ENCODE measurements at places on chromosomes 4 and X. TPM values are rescaled to one million over a fixed set of nuclear protein-coding genes. Genes with fewer than 3 reads are reported as not detected.

- DNase-seq: no peak
Measured at GRCh38 chr4:152894673-152895072, 41.5 kb upstream of the FHDC1 start.

GRCh38 chr4:94673961-94674360, 83.8 kb upstream of the BMPR1B start:
- no peak for DNase-seq

- DNase-seq: no peak
Measured at GRCh38 chr4:142291299-142292050, 554.6 kb downstream of the INPP4B start.

- DNase-seq: no peak
Measured at GRCh38 chr4:137934911-137935310, 307.2 kb downstream of the SLC7A11 start.

GRCh38 chr4:82712561-82712960, 86.0 kb downstream of the SCD5 start:
- no peak for DNase-seq

GRCh38 chrX:140713174-140713539, 3.6 kb downstream of the LINC00632 start:
- DNase-seq: no peak

- no peak for DNase-seq
Measured at GRCh38 chr4:68288393-68288740, 42.9 kb upstream of the TMPRSS11B start.

GRCh38 chr4:83255584-83255983, 29.0 kb downstream of the COQ2 start:
- no peak for DNase-seq

DNA sequence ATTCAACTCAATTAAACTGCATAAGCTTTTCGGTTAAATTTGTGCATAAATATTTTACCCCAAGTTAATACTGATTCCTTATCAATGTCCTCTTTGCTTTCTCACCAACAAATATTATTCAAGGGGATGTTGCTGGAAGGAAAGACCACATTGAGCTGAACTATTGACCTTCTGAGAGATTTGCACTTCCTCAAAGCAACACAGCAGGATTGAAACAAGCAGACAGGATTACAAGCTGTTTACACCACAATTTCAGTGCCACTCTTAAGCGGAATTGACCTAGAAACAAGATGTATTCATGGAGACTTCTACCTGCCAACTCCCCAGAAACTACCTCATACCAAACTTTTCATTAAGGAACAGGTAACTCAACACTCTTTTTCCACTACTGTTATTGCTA, 96.5 kb upstream of the DUSP21 start:
- no peak for DNase-seq

- DNase-seq: no peak
Measured at GRCh38 chr4:173801876-173802661, 272.0 kb upstream of the HAND2 start.

DNA sequence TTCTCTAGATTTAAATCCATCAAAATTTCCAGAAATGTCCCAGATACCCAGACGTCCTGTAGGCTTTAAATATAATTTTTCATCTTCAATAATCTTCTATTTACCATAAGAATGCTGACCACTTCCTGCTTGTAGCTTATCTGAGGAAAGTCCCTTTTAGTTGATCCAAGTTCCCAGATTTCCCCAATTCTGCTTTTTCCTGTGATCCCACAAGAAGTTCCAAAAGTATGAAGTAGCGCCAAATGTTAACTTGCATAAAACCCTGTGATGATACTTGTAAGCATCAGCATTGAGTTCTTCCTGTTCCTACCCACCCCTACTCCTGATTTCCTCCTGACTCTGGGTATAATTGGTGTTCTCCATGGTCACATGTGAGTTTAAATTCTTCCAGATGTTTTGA, 10.6 kb upstream of the TLR8 start:
- DNase-seq: no peak

DNA sequence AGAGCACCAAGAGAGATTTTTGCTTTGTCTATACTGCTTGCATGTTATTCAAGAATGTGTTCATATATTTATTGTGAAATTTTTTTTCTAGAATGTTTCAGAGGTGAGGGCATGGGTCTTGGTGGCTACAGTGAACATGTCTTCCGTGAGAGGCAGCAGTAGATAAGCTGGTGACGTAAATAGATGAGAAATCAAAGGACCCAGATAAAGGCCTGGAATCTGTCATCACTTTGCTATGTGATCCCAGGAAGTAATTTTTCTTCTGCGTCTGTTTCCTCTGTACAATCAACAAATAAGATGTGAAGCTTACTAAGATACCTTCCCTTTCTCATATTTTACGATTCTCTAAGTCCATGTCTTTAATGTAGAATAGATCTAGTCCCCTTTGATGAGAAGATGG, 129.1 kb downstream of the COL4A6 start:
- DNase-seq: no peak

GRCh38 chr4:111754003-111754402, 391.3 kb upstream of the FAM241A start:
- no peak for DNase-seq

- no peak for DNase-seq
Measured at GRCh38 chrX:68883800-68884199, 55.0 kb downstream of the EFNB1 start.

DNA sequence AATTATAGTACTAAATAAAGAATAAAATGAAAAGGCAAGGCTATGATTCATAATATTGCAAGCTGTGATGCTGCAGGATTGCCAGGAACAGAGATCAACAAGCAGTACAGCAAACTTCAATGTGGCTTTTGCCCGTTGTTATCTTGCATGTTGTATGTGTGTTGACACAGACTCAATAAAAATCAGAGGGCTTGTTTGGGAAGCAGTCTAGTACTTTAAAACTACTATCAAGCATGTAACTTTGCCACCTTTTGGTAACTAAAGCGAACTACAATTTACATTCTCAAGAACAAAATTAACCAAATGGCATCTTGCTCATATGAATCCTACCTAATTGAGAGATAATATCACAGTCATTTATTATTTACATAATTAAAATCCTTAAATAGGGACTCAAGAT, 79.8 kb upstream of the GPM6A start:
- peak; percentile 83 for DNase-seq

DNA sequence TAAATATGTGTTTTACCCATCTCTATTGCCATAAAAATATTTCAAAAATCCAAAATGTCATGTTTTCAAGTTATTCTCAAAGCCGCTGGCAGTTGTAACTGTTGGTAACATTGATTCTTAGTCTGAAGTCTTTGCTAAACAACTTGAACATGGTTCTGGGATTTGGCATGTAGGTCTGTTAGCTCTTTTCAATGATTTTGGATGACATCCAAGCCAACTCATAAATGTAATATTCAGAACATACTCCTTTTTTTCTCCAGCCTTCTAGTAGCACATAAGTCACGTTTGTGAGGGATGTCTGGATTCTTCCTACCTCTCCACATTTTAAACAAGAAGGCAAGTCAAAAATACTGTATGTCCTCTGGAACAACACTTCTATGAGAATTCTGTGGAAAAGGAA, 305.3 kb downstream of the PRR32 start:
- no peak for DNase-seq

DNA sequence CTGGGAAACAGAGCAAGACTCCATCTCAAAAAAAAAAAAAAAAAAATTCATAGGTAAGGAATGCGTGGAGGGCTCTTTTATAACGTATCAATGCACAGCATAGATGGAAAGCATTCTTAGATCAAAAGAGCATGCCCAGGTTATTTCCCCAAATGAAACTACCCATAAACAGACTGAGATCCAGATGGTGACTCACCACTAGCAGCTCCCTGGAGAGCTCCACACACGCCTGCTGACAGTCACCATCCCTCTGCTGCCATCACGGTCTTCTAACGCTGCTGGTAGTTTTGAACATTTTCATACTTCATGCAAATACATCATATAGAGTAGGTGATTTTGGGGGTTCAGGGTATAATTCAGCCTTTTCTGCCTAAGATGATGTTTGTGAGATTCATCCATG, 136.9 kb downstream of the ASMT start:
- no peak for DNase-seq

- no peak for DNase-seq
Measured at GRCh38 chrX:50707955-50708699, 105.9 kb downstream of the SHROOM4 start.

DNA sequence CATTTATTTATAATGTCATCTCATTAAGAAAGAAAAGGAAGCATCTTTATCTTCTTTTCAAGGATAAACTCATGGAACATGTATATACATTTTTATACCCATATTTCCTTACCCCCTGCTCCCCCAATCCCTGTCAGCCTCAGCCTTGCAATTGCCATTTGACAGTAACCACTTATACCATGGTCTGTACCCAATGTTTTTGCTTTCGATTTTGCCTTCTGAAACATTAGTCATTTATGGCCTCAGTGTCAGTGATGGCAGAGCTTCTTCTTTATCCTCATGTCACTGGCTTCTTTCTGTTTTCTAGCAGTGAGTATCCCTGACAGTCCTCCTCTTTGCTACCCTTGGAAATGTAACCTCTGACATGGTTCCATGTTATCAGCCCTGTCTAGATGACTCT, 228.4 kb downstream of the SPRY1 start:
- DNase-seq: no peak

DNA sequence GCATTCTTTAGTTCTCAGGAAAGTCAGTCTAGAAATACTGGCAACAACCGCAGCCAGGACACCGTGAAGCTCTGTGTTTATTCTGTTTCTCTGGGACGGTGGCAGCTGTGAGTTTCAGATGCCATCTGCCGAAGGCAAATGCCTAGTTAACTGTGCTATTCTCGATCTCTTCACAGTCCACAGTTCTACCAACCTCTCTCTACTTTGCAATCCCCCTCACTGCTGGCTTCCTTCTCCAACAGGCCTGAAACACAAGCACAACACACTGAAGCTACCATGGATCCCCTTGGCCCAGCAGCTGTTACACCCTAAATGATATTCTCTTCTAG, 118.8 kb downstream of the ZNF827 start:
- DNase-seq: no peak

DNA sequence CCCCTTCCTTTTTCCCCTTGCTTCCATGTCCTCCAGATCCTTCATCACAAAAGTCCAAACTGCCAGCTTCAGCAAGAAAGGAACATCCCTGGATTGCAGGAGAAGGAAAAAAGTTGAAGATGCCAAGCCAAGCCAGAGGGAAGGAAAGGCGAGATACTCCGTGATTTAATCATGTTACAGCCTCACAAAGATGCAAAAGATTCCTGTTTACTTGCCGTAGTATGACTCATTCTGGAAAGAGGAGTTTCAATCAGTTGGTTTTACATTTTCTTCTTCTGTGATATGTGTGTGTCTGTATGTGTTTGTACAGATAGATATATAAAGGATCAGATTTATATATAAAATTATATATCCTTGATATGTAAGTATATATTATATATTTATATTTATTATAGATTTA, 69.3 kb downstream of the BTC start:
- DNase-seq: no peak

GRCh38 chrX:867966-868647, 237.5 kb downstream of the SHOX start:
- no peak for DNase-seq

- no peak for DNase-seq
Measured at GRCh38 chrX:136750364-136750763, 30.4 kb downstream of the ARHGEF6 start.

DNA sequence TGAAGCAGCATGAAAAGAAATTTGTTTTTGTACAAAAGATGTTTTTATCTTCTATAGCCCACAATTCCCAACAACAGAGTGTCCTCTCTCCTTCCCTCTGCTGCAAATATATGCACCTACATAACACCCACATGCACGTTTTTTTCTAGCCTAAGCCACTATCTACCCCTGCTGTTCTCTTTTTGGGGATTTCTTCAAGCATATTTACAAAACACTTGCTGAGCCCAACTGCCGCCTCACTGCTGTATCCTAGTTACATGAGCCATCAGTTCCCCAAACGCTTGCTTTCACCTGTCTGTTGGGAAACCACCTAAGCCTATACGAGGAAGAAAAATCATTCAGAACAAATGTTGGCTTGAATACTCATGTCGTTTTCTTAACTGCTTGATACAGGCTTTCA, 127.2 kb downstream of the CHRNA9 start:
- no peak for DNase-seq

DNA sequence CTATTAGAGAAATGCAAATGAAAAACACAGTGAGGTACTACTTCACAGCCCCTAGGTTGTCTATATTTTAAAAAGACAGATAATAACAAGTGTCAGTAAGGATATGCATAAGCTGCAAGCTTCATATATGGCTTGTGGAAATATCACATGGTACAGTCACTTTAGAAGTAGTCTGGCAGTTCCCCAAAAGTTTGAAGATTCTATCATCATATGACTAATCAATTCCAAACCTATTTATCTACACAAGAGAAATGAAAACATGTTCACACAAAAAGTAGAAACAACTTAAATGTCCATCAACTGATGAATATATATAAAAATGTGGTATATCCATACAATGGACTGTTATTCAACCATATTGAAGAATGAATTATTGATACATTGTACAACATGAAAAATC, 185.8 kb upstream of the STK26 start:
- no peak for DNase-seq

DNA sequence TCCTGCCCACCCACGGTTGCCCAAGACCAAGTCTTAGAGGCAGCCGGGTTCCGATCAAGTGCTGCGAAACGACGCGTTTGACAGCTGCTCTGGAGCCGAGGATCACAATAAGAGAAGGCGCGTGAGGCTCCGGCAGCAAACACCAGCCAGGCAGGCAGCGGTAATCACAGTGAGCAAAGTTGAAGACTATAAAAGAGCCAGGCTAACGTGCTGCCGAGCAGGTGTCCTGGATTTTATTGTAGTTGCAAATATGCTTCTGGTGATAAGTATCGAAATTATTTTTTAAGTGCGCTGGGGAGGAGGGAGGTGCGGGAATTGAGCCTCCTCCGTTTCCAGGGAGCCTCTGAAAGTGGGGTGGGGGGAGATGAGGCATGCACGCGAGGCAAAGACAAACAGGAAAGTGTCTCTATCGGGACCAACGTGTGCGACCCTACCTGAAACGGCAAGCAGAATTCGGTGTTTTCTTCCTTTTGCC, 590 bp downstream of the GABRA2 start:
- DNase-seq: no peak

GRCh38 chr4:75146223-75146622, 213.3 kb downstream of the PARM1 start:
- no peak for DNase-seq

DNA sequence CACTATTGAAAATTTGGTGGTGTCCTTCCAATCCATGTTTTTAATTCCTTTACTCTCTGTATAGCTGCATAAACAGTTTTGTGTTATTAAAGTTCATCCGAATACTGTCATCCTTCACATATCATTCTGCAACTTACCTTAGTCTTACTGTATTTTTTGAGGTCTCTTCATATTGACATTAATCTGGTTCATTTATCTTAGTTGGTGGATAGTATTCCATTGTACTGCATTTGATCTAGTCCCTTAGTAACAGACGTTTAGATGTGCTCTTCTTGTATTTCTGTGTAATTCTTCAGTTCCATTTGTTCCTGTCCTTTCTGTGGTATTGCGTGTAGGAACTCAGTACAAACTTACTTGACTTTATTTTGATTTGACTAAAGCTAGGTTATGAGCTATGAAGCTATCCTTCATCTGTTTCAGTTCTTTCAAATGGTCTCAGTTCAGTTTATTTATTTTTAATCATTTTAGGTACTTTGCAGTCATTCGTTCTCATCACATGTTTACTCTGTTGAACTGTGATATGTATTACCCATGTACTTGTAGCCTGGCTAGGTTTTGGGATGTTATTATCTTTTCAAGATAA, 41.3 kb downstream of the RAPGEF2 start:
- DNase-seq: no peak

TRPC5OS gene
- not detected for total RNA-seq

CENPU gene
- total RNA-seq: 70.7 TPM

RTL3 gene
- not detected for total RNA-seq

MAGEB1 gene
- not detected for total RNA-seq

BLTP1 gene
- 20.7 TPM for total RNA-seq

TLR10 gene
- 0.08 TPM for total RNA-seq

HSFX4 gene
- total RNA-seq: not detected

ETNPPL gene
- total RNA-seq: 1.7 TPM

ADAM29 gene
- total RNA-seq: not detected
